ENCODE measurements at places on chromosomes 12 and 14.

GRCh38 chr12:118925407-118925806 lies 55.9 kb upstream of the SRRM4 start:
- DNase-seq: no peak

- DNase-seq: no peak
These were observed 115.9 kb downstream of the FGD4 start for GRCh38 chr12:32515137-32515873.

DNA sequence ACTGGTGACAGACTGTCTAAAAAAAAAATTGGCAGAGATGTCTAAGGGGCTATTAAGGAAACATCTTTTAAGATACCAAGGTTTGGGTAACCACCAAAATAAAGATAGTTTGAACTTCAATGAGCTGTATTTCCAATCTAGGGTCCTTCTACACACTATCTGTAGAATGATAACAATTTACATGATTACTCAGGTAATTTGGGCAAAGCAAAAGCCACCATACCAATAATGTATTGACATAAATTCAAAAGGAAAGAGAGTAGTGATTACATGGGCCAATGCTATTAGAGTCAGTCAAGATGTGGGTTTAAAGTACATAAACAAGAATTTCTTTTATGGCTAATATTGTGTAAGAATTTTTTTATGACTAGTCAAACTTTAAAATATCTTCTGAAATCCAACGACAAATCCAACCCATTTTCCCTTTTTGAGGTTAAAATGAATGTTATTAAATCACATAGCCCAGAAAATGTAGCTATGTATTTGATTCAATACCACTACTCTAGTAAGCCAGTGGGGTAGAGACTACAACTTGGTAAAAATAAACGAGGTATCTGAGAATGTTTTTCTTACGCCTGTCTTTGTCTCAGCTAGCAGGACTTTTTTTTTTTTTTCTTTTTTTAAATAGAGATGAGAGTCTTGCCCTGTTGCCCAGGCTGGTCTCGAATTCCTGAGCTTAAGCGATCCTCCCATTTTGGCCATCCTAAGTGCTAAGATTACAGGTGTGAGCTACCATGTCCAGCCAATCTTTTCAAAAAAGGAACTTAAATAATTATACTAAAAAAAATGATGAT lies 10.4 kb downstream of the PNN start:
- no peak for DNase-seq

DNA sequence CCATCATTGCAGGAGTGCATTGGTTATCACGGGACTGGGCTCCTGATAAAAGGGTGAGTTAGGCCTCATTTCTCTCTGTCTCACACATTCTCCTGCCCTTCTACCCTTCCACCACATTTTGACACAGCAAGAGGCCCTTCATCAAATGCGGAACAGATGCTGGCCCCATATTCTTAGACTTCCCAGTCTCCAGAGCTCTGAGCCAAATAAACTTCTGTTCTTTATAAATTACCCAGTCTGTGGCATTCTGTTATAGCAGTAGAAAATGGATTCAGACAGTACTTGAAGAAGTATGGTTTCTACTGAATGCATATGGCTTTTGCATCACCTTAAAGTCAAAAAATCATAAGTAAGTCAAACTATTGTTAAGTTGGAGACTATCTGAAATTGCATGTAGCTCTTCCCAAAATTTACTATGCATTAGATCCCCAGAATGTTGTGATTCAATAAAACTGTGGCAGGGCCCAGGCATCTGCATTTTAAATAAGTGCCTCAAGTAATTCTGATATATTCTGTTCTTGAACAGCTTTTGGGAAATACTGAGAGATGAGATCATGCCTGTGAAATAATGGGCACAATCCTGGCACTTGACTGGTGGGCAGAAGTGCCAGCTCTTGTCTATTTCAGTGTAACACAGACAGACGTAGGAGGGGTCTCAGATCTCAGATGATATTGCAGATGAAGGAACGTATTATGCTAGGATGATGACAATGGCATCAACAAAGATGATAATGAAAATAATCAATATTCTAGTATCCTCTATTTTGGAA lies 68.2 kb downstream of the E2F7 start:
- DNase-seq: no peak

DNA sequence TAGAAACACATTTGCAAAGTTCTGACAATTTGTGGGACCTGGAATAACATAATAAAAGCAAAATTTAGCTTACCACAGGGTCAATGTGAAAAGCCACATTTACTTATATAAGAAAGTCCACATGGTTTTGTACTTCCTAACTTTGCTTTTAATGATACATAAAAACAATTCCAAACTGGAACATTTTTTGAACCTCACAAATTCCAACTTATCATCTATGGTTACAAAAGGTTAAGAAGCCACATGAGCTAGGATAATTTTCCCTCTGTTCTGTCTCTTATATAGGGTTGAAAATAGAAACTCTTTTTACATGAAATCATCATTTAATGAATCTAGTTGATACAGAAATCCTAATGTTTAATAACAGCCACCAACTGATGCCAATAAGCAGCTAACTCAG lies 8.9 kb upstream of the RERG start:
- DNase-seq: no peak

DNA sequence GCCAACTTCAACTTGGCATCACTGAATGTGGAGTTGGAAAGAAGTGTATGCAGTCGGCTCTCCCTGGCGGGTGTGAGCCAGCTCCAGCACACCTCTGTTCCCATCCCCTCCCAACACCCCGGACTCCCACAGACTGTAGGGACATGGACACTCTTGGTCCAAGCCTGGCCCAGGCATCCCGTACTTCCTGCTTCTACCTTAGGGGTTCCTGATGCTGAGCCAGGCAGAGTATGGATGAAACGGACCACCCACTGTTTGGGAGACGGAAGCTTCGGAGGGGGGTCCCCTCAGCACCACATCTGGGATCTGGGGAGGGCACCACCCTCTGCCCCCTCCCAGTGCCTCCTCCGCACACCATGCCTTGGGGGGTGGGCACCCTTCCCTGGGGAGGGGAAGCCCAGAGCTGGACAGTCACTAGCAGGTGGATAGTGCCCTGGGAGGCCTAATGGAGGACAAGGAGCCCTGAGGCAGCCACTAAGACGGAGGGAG lies 62.0 kb downstream of the LGMN start:
- DNase-seq: no peak

- DNase-seq: no peak
These were observed 303.8 kb downstream of the TMEM121 start for GRCh38 chr14:105830171-105830570.

Measured in GM04503 (cell line).